ENCODE measurements at places on chromosomes 3 and 15.
A peak's percentile ranks its signal among the peaks of the same experiment; 100 is the strongest.

- DNase-seq = no peak
Measured at GRCh38 chr3:112817797-112818196, 28.9 kb downstream of the CD200R1L start.

DNA sequence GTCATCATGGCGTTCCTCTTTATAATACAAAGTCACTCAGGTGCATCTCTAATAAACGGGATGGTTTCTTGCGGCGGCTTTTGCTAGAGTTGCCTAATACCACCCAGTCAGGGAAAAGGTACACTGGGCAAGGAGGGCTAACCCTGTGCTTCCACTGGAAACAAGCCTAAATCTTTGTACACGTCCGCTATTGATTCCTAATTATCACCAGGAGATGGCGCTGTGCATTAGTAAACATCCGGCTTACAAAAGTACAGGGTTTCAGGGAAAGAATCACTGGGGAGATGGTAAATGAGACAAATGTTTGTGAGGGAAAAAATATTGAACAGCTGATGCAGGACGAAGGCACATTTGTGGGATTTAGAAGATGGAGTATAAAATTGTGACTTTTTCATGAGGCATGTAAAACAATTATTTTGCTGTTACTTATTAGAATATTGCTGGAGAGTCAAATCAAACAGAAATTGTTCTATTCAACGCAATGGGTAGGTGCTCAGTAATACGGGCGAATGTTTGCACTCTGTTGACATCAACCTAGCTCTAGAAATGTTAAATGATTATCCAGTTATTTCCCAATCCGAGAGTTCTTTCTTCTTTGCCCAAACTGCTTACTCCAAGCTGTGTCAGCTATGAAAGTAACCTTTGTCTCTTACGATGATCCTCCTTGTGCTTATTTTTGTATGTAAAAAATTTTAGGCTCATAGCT lies 50.6 kb downstream of the GMNC start:
- DNase-seq = peak; percentile 78

- DNase-seq = peak; percentile 67
Measured at GRCh38 chr3:120203016-120203415, 82.0 kb downstream of the GPR156 start.

GRCh38 chr3:13276438-13277195 lies 143.5 kb downstream of the NUP210 start:
- DNase-seq = no peak

- DNase-seq = peak; percentile 28
Measured at GRCh38 chr15:58224068-58224467, 85.9 kb downstream of the AQP9 start.
